Ascending aorta (tissue), 2 donors: ENCODE measurements at places on chromosomes 13 and 19. TPM values are rescaled to one million over a fixed set of nuclear protein-coding genes. Genes with fewer than 3 reads are reported as not detected.

GRCh38 chr13:41603917-41604316 is 146.6 kb downstream of the RGCC start:
- H3K36me3 ChIP-seq: no peaks in the 10 kb centered on the region
- H3K27ac ChIP-seq: no peak overlapping the region
- no peak overlapping the region for H3K4me3 ChIP-seq
- DNase-seq: no peak
- H3K27me3 ChIP-seq: no peaks in the 10 kb centered on the region

GRCh38 chr13:26343816-26344215 is 89.9 kb downstream of the CDK8 start:
- H3K27ac ChIP-seq: no peak overlapping the region
- no peaks in the 10 kb centered on the region for H3K27me3 ChIP-seq
- DNase-seq: no peak

MYCBP2 gene
- total RNA-seq: 264 TPM

CARD8 gene
- total RNA-seq: 41.0 TPM

DNA sequence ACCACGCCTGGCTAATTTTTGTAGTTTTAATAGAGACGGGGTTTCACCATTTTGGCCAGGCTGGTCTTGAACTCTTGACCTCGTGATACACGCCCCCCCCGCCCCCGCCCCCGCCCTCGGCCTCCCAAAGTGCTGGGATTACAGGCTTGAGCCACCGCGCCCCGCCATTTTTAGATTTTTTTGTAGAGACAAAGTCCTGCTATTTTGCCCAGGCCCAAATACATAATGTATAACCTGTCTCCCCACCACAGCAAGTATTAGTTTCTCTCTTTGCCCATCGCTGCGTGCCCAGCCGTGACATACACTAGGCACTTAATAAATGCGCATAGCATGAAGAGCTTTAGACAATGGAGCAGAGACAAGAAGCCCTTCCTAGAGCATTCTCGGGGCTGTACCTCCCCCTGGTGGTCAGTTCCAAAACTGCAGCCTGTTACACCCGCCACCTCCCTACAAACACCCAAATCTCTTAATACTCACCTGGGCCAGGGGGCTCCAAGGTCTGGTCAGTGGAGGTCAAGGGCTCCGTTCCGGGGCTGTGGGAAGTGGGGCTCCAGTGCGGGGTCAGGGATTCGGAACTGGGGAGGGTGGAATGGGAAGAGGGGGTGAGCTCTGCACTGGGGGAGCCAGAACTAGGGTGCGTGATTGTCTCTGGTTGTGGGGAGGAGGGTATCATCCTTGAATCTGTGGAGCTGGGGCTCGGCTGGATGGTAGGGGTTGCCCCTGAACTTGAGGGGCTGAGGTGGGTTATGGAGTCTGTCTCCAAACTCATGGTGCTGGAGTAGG is 22.5 kb downstream of the IQCN start:
- H3K4me3 ChIP-seq: no peak overlapping the region
- H3K27ac ChIP-seq: no peak overlapping the region
- H3K36me3 ChIP-seq: no peaks in the 10 kb centered on the region
- H3K4me1 ChIP-seq: no peaks in the 10 kb centered on the region

DNA sequence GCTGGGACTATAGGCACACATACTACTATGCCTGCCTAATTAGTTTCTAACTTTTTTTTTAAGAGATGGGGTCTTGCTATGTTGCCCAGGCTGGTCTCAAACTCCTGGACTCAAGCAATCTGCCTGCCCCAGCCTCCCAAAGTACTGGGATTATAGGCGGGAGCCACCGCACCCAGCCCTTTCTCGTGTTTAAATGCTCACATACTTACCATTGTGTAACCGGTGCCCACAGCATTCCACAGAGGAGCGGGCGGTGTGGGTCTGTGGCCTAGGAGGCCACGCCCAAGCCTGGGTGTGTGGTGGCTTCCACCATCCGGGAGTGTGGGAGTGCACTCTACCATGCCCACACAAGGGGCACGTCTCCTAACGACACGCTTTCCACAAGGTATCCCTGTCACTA is 7.7 kb downstream of the LMNB2 start:
- no peak for DNase-seq
- H3K27me3 ChIP-seq: no peaks in the 10 kb centered on the region
- H3K36me3 ChIP-seq: no peaks in the 10 kb centered on the region
- H3K4me1 ChIP-seq: no peaks in the 10 kb centered on the region
- H3K27ac ChIP-seq: no peak overlapping the region
- no peak overlapping the region for H3K4me3 ChIP-seq

DNA sequence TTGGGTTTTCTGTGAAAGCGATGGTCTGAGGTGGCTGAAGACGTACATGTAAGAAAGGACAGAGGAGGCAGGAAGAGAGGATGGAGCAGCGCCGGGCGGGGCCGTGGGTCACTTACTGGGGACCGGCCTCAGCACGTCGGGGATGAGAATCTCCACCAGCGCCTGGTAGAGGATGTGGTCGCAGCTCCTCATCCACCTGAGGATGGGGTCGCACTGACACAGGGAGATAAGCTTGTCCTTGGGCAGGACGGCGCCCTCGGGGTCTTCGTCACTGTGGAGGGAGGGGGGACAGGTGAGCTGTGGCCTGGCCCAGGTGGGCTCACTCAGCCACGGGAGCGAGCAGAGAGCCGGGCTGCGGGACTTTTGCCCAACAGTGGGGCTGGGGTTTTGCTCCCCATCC is 29.0 kb upstream of the RANBP3 start:
- H3K36me3 ChIP-seq: peaks cover 84% of the 10 kb centered on the region
- H3K27ac ChIP-seq: no peak overlapping the region
- H3K4me1 ChIP-seq: no peaks in the 10 kb centered on the region
- DNase-seq: no peak
- no peak overlapping the region for H3K4me3 ChIP-seq

ZNF583 gene
- 0.21 TPM for total RNA-seq

DNA sequence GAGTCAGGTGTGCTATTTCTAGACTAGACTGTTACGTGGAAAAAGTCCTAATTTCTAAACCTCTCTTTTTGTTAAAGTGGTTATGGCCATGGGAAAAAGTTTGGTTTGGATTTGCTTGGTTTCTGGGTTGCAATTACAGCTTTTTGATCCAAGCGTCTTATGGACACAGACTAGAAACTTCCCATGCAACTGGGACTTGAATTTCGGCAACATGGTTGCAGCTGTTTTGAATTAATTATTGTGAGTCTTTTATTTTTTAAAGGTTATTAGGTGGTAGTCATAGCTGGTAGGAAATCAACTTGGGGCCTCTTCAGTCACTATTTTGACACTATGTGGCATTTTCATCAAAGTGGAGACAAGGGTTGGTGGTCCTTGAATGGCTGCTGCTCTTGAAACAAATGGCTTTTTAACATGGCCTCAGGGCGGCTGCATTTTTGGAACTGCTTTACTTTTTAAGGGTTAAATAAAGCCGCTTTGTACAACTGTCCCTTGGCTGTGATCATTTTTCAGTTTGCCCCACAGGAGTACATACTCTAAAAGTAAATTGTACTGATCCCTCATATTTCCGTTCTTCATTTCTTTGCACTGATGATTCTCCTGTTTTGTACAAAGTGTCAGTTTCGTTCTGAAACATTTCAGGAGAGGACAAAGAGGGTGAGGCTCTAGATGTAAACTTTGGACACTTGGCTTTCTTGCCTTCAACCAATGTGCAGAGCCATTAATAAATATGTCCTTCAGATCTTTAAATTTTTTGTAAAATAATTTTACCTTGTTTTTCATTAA is 15.9 kb downstream of the HNRNPM start:
- H3K36me3 ChIP-seq: peaks cover 41% of the 10 kb centered on the region
- no peak for DNase-seq
- no peaks in the 10 kb centered on the region for H3K27me3 ChIP-seq
- H3K4me1 ChIP-seq: peaks cover 23% of the 10 kb centered on the region
- peak overlapping the region; percentile 68 for H3K27ac ChIP-seq
- peak overlapping the region; percentile 20 for H3K4me3 ChIP-seq

- no peak overlapping the region for H3K4me3 ChIP-seq
- no peaks in the 10 kb centered on the region for H3K27me3 ChIP-seq
- no peak for DNase-seq
- no peaks in the 10 kb centered on the region for H3K4me1 ChIP-seq
- no peaks in the 10 kb centered on the region for H3K36me3 ChIP-seq
These were observed 24.7 kb downstream of the PDS5B start for GRCh38 chr13:32610977-32611376.
